Prostate gland (tissue), 2 donors: ENCODE measurements at places on chromosomes 2 and 18. TPM values are rescaled to one million over a fixed set of nuclear protein-coding genes. Genes with fewer than 3 reads are reported as not detected.

DNA sequence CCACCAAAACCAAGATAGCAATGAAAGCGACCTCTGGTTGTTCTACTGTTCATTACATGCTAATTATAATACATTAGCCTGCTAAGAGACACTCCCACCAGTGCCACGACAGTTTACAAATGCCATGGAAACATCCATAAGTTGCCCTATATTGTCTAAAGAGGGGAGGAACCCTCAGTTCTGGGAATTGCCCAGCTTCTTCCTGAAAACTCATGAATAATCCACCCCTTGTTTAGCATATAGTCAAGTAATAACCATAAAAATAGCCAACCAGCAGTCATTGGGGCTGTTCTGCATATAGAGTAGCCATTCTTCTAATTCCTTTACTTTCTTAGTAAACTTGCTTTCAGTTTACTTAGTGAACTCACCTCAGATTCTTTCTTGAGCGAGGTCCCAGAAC, 189.8 kb upstream of the SOX11 start:
- H3K4me3 ChIP-seq = no peak overlapping the region
- H3K4me1 ChIP-seq = no peaks in the 10 kb centered on the region
- no peaks in the 10 kb centered on the region for H3K27me3 ChIP-seq
- no peak for DNase-seq
- H3K36me3 ChIP-seq = no peaks in the 10 kb centered on the region
- no peak overlapping the region for H3K27ac ChIP-seq

- DNase-seq = no peak
- no peak overlapping the region for H3K27ac ChIP-seq
- H3K36me3 ChIP-seq = no peaks in the 10 kb centered on the region
Measured at GRCh38 chr2:24592441-24593100, 101.5 kb downstream of the NCOA1 start.

DNA sequence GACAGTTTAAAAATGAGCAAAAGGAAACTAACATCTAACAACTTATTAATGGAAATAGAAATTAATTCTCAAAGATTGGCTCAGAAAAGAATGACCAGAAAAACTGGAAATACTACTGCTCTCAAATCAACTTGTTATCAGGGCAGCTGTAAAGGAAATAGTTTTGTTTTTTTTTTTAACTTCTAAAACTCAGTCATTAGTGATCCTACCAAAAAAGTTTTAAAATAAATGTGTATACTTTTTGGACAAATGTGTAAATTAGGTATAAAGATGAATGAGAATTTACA, 52.1 kb upstream of the PEX13 start:
- H3K27ac ChIP-seq = no peak overlapping the region
- H3K36me3 ChIP-seq = no peaks in the 10 kb centered on the region
- no peak for DNase-seq
- no peaks in the 10 kb centered on the region for H3K4me1 ChIP-seq

GRCh38 chr2:72934683-72935610, 17.6 kb downstream of the EMX1 start:
- no peak overlapping the region for H3K4me3 ChIP-seq
- H3K36me3 ChIP-seq = no peaks in the 10 kb centered on the region
- DNase-seq = no peak
- H3K4me1 ChIP-seq = no peaks in the 10 kb centered on the region
- H3K27me3 ChIP-seq = no peaks in the 10 kb centered on the region

- no peak overlapping the region for H3K27ac ChIP-seq
- DNase-seq = no peak
- H3K4me3 ChIP-seq = no peak overlapping the region
- H3K4me1 ChIP-seq = no peaks in the 10 kb centered on the region
- H3K36me3 ChIP-seq = no peaks in the 10 kb centered on the region
- no peaks in the 10 kb centered on the region for H3K27me3 ChIP-seq
Measured at GRCh38 chr18:79186649-79187048, 117.5 kb downstream of the ATP9B start.

The SPDYA gene
- total RNA-seq = 0.73 TPM

GRCh38 chr2:182866095-182866460, 359 bp downstream of the FRZB start:
- no peak overlapping the region for H3K27ac ChIP-seq
- H3K36me3 ChIP-seq = no peaks in the 10 kb centered on the region
- H3K4me3 ChIP-seq = peak overlapping the region; percentile 34
- no peaks in the 10 kb centered on the region for H3K27me3 ChIP-seq

GRCh38 chr2:161766334-161766733, 142.1 kb downstream of the SLC4A10 start:
- no peaks in the 10 kb centered on the region for H3K27me3 ChIP-seq
- H3K4me3 ChIP-seq = no peak overlapping the region
- no peaks in the 10 kb centered on the region for H3K4me1 ChIP-seq
- no peak overlapping the region for H3K27ac ChIP-seq
- no peak for DNase-seq

DNA sequence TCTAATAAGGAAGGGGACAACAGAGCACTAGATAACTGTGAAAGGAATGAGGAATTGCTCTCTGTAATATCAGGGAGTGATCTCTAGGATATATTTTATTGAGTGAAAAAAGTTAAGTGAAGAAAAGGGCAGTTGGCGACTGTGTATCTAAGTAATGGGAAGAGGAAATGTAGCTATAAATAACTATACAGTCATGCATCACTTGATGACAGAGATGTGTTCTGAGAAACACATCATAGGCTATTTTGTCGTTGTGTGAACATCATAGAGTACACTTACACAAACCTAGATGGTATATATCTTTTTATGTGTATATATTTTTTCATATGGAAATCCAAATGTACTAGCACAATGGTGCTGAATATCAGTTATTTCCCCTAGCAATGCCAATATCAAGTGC, 329.3 kb downstream of the TXNL1 start:
- no peak overlapping the region for H3K4me3 ChIP-seq
- H3K4me1 ChIP-seq = no peaks in the 10 kb centered on the region
- no peaks in the 10 kb centered on the region for H3K36me3 ChIP-seq
- H3K27ac ChIP-seq = no peak overlapping the region

- no peaks in the 10 kb centered on the region for H3K36me3 ChIP-seq
- H3K4me1 ChIP-seq = no peaks in the 10 kb centered on the region
- no peak overlapping the region for H3K27ac ChIP-seq
Measured at GRCh38 chr2:127996160-127996559, 31.7 kb downstream of the SAP130 start.

- no peaks in the 10 kb centered on the region for H3K36me3 ChIP-seq
- no peaks in the 10 kb centered on the region for H3K27me3 ChIP-seq
- peaks cover 3% of the 10 kb centered on the region for H3K4me1 ChIP-seq
Measured at GRCh38 chr18:49460976-49461601, 644 bp upstream of the DYM start.

The GPR45 gene
- total RNA-seq = not detected

DNA sequence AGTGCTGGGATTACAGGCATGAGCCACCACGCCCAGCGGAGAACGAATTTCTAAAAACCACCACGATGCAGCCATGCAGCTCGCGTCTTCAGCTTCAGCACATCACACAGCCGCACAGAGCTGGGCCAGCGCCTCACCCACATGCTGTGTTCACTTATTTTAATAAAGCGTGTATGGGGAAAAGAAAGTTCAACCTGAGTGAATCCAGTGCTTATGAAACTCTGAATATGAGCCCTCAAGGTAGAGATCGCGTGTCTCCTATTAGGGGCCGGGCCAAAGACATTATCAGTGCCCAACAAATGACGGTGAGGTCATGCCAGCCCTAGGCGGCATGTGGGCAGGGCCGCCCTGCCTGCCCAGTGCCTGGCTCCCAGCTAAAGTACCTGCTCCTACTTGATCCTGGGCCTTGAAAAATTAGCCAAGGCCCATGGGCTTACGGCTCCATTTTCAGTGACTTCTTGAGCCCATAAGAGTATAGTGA, 44.3 kb downstream of the SPRED2 start:
- DNase-seq = no peak
- H3K4me3 ChIP-seq = no peak overlapping the region
- no peaks in the 10 kb centered on the region for H3K36me3 ChIP-seq
- H3K4me1 ChIP-seq = peaks cover 15% of the 10 kb centered on the region
- H3K27ac ChIP-seq = no peak overlapping the region
- no peaks in the 10 kb centered on the region for H3K27me3 ChIP-seq

- no peaks in the 10 kb centered on the region for H3K27me3 ChIP-seq
- H3K36me3 ChIP-seq = no peaks in the 10 kb centered on the region
Measured at GRCh38 chr2:48248251-48248933, 281.6 kb upstream of the STON1 start.

GRCh38 chr2:105625632-105626031, 119.1 kb upstream of the NCK2 start:
- H3K36me3 ChIP-seq = no peaks in the 10 kb centered on the region
- DNase-seq = no peak
- no peaks in the 10 kb centered on the region for H3K27me3 ChIP-seq
- H3K4me1 ChIP-seq = no peaks in the 10 kb centered on the region
- no peak overlapping the region for H3K27ac ChIP-seq

DNA sequence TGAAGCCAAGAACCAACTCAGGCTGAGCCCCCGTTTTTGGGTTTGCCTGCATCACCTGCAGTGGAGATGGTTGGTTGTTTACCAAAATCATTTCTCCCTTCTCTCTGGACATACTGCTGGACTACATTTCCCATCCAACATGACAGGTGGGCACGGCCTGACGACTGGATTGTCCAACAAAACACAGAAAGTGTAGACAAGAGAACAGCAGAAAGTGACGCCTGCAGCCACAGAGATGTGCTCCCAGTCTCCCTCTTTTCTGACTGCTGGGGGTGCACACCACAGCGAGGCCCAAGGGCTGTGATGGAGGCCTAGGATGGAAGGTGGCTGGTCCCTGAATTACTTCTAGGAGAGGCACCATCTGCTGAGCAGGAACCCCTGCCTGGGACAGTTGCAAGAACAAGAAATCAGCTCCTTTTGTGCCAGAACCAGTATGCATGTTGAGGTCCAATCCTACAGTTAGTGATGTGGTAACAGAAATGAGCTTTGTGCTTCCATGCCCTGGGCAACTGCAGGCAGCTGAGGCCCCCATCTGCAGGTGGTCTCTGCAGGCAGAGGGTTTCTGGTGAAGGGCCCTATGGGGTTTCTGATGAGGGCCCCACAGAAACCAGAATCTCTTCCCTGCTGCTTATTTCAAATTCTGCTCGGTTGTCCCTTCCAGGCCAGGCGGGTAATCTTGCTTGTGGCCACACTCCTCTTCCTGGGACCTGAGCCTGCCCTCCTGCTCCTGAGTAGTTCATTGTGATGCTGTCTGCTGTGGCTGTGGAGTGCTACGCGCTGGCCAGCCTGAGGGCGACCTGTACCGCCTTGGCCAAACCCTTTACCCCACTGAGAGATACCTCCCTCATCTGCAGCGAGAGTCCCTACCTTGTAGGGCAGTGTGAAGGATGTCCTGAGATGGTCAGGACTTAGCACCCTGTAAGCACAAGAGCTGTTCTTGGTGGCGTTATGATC, 168.3 kb downstream of the ASB1 start:
- no peaks in the 10 kb centered on the region for H3K36me3 ChIP-seq
- H3K4me3 ChIP-seq = no peak overlapping the region
- no peak for DNase-seq
- H3K4me1 ChIP-seq = peaks cover 14% of the 10 kb centered on the region

DNA sequence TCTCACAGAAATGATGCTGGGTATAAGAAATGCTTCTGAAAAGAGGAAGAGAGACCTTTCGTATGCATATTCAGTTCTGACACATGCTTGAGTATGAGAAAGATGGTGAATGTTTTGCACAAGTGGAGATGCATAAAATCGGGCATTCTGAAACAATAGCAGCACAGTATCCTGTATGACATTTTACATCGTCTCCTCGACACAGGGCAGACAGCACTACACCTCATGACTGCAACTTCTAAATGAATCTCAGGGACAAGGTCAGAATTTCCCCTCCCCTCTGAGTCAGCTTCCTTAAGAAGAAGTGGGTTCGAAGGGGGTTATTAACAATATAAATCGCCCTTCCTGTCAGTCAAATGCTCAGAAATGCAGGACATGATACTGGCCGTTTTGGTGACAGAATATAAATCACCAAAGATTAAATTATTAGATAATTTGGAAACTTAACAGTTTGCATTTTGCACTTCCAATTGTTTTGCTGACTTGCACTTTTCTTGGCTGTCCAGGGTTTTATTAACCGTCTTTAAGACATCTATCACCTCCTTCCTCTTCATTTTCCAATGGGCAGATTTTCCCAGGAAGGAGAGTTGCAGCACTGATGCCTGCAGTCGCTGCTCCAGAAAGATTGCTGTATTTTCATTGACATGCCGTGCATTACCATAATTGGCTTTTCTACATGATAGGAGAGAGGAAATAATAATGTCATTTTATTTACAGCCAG, 57.2 kb downstream of the TSHZ1 start:
- DNase-seq = no peak
- H3K36me3 ChIP-seq = no peaks in the 10 kb centered on the region
- no peak overlapping the region for H3K4me3 ChIP-seq
- H3K27me3 ChIP-seq = no peaks in the 10 kb centered on the region
- H3K27ac ChIP-seq = no peak overlapping the region
- H3K4me1 ChIP-seq = no peaks in the 10 kb centered on the region

DNA sequence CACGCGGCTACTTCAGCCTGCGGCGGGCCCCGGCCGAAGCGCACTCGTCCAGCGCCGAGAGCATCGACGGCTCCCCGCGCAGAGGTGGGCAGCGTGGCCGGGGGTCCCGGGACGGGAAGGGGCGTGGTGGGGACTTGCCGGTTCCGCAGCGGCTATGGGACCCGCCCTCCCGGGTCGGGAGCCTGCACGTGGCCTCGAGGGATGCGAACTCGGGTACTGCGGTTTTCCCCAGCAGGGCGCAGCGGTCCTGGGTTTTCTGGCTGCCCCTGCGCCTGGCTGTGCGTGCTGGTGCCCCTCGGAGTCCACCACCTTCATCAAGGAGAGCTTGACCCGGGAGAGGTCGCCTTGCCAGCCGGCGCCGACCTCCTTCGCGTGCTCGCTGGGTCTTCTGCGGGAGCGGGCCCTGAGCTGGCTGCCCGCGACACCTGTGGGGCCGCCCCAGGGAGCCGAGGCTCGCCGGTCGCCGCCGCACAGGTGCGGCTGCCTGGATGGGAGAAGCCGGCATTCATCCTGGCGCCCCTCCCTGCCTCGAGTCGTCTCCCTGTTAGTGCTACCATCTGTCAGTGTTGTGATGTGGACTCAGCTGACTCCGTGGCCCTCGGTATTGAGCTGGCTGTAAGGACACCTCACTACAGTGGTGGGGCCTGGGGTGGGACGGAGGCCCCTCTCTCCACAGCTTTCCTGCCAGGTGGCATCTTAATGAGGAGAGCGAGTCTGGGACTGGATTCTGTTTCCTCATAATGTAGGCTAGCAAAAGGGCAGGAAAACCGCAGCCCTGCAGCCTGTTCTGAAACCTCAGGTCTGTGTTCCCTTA, 177.3 kb downstream of the AGAP1 start:
- H3K27me3 ChIP-seq = no peaks in the 10 kb centered on the region
- no peaks in the 10 kb centered on the region for H3K4me1 ChIP-seq
- no peak overlapping the region for H3K27ac ChIP-seq
- H3K36me3 ChIP-seq = no peaks in the 10 kb centered on the region

DNA sequence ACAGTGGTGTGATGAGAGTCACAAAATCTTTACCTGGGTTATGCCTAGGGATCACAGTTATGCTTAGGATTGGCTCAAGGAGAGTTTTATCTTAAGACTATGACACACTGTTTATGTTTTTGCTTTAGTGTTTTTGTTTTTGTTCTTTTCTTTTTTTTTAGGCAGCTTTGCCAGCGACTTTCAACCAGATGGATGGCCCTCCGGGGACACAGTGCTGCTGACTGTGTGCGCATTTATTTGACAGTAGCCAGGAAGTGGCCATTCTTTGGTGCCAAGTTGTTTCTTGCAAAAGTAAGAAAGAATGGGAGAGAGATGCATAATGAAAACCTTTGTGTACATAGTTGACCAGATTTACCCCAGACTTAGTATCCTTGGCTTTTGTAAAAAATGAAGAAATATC, 15.1 kb upstream of the DYNC2LI1 start:
- no peak overlapping the region for H3K27ac ChIP-seq
- H3K4me1 ChIP-seq = no peaks in the 10 kb centered on the region
- no peaks in the 10 kb centered on the region for H3K36me3 ChIP-seq
- no peak overlapping the region for H3K4me3 ChIP-seq

GRCh38 chr2:84924173-84925106, 19.0 kb downstream of the TMSB10 start:
- no peak overlapping the region for H3K4me3 ChIP-seq
- no peaks in the 10 kb centered on the region for H3K36me3 ChIP-seq
- no peaks in the 10 kb centered on the region for H3K27me3 ChIP-seq
- no peak overlapping the region for H3K27ac ChIP-seq
- DNase-seq = no peak
